ENCODE measurements at places on chromosomes 7 and 10. TPM values are rescaled to one million over a fixed set of nuclear protein-coding genes. Genes with fewer than 3 reads are reported as not detected.

The FMC1 gene
- total RNA-seq, result 4.4 TPM

The PLXNA4 gene
- total RNA-seq, result 0.21 TPM

The INSIG1 gene
- total RNA-seq, result 88.1 TPM

The GIMAP8 gene
- 10.2 TPM for total RNA-seq

The ODAD2 gene
- total RNA-seq, result not detected

The OPN1SW gene
- not detected for total RNA-seq

The GPR26 gene
- total RNA-seq, result not detected
